ENCODE measurements at places on chromosomes 5 and 9.
A peak's percentile ranks its signal among the peaks of the same experiment; 100 is the strongest.

DNA sequence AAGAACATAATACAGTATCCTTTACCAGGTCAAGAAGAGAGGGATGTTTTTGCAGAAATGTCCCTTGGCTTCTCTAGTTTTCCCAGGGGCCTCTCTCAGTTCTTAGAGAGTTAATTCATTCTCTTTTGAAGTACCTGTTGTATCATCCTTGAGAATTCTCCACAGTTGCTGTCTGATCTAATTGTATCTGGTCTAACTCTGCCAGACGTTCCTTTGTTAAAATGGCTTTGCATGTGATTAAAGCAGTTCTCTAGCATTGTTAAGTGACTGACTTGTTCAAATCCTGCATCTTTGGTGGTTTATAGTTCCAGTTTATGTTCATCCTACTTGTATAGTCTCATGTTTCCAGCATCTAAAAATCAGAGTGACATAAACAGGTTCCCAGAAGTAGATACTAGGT, 65.0 kb downstream of the KIAA1958 start:
- DNase-seq, result no peak

DNA sequence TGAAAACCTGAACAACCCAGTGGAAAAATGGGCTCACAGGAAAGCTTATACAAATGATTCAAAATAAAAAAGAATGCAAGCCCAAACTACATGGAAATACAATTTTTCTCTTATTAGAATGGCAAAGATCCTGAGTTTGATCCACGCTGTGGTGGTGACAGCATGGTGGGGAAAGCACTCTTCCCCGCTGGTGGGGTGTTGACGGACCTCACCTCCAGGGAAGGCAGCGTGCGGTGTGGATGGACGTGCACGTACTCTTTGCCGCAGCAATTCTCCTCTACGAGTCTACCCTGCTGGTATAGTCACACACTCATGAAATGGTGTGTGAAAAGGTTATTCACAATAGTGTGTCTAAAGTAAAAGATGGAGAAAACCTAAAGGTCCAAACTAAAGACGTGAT, 5.9 kb upstream of the ZFP62 start:
- no peak for DNase-seq

- no peak for DNase-seq
Observed at GRCh38 chr5:142845402-142845921, 75.3 kb downstream of the ARHGAP26 start.

GRCh38 chr9:116479056-116479544, 208.0 kb upstream of the TRIM32 start:
- DNase-seq, result no peak

DNA sequence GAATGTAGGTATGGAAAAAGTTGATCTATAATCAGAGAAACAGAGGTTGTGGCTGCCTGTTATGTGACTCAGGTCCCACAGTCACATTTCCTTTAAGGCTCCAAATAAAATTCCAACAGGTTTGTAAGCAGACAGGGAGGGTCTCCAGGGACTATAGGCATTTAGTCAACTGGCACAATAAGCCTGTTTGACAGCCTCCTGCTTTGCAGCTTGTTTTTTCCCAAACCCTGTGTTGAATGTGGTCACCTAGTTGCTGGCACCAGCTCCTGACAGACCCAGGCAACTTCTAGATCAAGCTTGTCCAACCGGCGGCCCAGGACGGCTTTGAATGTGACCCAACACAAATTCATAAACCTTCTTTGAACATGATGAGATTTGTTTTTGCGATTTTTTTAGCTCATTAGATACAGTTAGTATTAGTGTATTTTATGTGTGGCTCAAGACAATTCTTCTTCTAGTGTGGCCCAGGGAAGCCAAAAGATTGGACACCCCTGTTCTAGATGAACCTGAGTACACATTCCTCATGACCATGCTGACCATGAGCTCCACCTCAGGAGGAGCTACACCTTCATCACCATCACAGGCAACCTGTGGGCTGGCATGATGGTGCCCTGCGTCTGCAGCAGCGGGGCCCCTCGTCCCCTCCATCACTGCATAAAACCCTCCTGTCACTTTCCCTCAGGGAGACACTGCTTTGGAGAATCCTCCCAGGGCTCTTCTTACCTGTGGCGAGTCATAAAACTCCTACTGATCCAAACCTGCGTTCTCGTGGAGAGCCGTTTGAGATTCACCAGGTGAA, 15.7 kb upstream of the GRHPR start:
- no peak for DNase-seq

DNA sequence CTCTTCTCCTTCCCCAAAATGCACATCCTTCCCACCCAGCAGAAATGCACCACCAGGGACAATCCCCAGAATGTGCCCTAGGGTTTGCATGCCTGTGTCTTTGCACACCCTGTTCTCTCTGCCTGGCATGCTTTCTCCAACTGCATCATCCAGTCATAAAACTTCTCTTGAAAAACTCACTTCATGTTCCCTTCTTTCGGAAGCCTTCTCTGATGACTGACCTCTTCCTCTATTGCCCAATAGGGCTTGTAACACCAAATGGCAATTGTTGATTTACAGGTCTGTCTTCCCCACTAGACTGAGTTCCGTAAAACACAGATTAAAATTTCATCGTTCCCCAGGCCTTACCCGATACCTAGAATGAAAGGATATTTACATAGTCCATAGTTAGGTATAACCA, 83.1 kb upstream of the SPOCK1 start:
- no peak for DNase-seq

DNA sequence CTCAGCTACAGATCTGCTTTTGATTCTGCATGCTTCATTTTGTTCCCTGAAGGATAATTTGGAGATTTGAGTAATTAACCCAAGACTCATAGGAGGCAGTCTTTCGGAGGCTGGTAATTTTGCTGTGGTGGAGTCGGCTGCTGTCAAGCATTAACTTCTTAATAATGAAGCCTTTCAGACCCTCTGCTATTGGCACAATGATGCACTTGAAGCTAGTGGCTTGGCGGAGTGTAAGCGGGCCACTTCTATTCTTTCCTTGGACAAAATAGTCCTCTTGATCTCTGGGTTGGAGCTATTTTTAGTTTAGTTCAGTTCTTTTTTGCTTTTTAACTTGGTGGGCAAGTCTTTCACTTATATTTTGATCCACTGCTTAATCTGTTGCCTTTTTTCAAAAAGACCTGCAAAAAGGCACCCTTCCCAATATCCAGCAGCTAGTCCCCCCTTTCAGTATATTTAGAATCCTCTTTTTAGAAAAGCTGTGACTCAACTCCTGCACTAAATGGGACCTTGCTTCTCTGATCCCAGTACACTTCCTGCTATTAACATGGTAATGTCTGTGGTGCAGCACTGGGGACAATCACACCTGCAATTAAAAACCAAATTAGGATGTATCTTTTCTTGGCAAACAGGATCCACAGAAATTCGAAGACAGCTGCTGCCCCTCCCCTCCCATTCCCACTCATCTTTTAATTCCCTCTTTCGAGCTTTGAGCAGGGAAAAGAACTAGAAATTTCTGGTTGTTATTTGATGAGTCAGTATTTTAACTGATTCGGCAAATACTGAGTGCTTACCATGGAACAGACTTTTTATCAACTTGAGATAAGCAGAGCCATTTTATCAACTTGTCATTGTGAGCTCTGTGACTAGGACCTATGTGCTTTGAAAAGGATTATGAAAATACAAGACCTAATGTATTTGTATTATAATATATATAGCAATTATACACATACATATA, 169.4 kb upstream of the ANKRD55 start:
- DNase-seq, result no peak

DNA sequence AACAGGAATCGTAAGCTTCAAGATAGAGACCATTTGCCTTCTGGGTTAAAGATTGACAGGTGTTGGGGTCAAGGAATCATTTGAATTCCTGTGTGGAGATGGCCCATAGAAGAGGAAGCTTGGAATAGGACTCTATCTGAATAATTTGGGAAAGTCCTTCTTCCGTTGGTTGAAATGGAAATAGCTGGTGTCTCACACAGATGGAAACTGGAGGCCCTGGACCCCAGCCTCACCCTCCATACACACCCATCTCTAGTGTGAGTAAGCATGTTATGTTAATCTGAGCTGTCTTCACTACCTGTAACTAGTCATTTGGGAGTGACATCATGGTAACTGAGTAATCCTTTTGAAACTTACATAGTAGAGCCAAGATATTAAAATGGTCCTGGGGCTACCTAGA, 184.4 kb downstream of the CD180 start:
- peak; percentile 22 for DNase-seq

DNA sequence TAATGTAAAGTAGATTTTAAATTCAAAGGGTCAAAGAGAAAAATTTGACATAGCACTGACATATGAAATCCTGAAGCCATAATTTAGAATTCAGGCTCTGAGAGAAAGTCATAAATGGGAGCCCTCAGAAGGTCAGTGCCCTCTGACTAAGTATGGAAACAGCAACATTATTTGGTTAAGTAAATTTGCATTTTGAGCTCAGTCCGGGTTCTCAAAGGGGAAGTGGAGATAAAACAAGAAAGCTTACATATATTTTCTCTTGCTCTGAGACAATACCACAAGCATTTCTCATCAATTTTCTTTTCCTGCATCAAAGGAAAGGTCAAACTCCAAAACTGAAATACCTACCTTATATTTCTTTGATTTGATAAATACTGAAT, 348.0 kb downstream of the SEMA5A start:
- DNase-seq, result no peak

DNA sequence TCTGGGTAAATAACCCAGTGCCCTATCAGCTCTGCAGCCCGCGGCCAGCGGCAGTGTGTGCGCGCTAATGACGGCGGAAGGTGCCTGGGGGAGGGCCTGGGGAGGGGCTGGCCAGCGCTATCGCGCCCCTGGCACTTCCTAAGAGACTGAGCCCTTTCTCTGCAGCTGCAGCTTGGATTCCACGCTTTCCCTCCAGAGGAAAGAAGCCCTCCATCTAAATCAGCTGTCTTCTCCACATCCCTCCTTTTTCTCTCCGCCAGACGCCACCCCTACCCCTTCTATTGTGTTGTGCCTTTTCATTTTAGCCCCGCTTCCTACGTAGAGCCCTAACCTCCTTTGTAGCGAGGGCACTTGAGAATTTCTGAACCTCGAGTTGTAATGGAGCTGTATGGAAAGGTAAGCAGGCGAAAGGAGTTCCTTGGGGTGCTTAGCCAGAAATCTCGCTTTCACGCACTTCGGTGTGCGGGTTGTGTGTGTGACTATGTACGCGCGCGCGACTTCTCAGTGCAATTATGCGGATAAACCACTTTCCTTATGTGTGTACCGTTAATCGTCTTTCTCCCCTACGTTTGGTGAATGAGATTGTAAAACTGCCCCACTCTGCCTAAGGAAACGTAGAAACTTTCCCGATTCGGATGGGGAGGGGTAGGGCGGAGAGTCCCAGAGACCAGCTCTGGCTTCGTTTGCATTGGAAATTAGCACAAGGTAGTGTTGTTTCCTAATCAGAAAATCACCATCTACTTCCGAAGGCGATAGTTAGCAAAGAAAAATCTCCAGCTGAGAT, 664 bp upstream of the RAB3C start:
- no peak for DNase-seq

- no peak for DNase-seq
Observed at GRCh38 chr9:124215368-124215910, 42.3 kb upstream of the NEK6 start.

- no peak for DNase-seq
Observed at GRCh38 chr5:893711-894110, 1.0 kb downstream of the TRIP13 start.

DNA sequence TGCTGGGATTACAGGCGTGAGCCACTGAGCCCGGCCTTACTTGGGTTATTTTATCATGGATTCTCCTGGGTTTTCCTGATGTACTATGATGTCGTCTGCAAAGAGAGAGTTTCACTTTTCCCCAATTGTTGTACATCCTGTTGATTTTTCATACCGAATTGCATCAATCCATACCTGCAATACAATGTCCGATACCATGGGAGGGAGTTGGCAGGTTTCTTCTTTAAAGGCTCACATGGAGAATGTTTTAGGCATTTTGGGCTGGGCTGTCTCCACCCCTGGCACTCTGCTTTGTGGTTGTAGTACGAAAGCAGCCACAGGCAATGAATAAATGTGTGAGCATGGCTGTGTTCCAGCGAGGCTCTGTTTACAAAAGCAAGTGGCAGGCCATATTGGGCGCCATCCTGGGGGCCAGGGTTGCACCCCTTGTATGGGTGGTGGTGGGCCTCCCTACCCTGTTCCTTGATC, 35.1 kb upstream of the EXOC3 start:
- no peak for DNase-seq

DNA sequence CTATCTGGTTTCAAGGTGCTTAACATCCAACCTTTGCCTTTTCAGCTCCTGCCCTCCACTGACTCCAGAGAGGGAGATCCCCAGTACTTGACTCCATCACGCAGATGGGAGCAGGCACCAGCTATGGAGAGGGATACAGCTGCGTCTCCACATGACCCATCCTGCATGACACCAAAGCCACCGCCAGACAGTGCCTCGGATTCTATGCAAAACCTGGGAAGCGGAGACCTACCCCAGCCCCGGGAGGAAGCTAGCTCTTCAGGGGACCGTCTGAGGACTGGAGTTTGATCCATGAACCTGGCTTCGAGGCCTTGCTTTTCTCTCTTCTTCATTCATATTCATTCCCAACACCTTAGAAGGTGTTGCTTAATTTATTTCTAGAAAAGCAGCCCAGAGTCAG, 24.8 kb downstream of the HRH2 start:
- DNase-seq, result no peak

- no peak for DNase-seq
Observed at GRCh38 chr5:135395451-135395850, 3.6 kb downstream of the MACROH2A1 start.

DNA sequence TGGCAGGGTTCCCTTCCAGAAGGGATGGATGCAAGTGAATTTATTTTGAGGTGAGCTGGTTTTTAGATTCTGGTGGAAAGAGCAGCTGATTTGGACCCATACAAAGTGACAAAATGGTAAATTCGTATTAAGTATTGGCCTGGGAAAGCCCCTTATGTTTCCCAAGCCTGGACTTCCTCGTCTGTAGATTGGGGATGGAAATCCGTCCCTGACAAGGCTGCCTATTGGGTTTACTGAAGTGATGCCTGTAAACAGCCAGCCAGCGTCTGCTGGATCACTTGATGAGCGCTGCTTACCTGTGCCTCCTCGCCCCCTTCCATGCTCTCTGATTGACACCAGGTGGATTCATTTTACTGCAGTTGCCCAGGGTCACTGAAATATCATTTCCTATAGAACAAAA, 233.8 kb downstream of the GADD45G start:
- no peak for DNase-seq

All from stimulated activated CD4-positive, alpha-beta T cell treated with anti-CD3 and anti-CD28 coated beads, Interleukin-2, amount 100 ng/mL, for 24 hours (primary cell).